Smooth muscle cell of the coronary artery (primary cell): ENCODE measurements at places on chromosomes 1 and 21. TPM values are rescaled to one million over a fixed set of nuclear protein-coding genes. Genes with fewer than 3 reads are reported as not detected.

U2AF1 gene
- 10.0 and 10.2 TPM in 2 replicates for total RNA-seq

BARHL2 gene
- total RNA-seq = not detected in 2 replicates

FCRLB gene
- 0.59 and 0.83 TPM in 2 replicates for total RNA-seq

OR2T3 gene
- total RNA-seq = not detected in 2 replicates

DPH5 gene
- 19.8 and 26.2 TPM in 2 replicates for total RNA-seq

ATXN7L2 gene
- 0.90 and 2.0 TPM in 2 replicates for total RNA-seq

SLC19A2 gene
- 6.8 and 11.0 TPM in 2 replicates for total RNA-seq

FNDC10 gene
- 0.45 and 0.82 TPM in 2 replicates for total RNA-seq

NEXN gene
- 2.0 and 9.2 TPM in 2 replicates for total RNA-seq

GSTM4 gene
- total RNA-seq = 5.7 and 9.9 TPM in 2 replicates

CSF3R gene
- total RNA-seq = not detected in 2 replicates

WNT9A gene
- total RNA-seq = 0.23 and 0.70 TPM in 2 replicates

KIF26B gene
- total RNA-seq = 4.4 and 10.6 TPM in 2 replicates

KAZN gene
- 1.4 and 10.9 TPM in 2 replicates for total RNA-seq

TRIM17 gene
- total RNA-seq = 0.23 and 0.35 TPM in 2 replicates

TTC22 gene
- not detected in 2 replicates for total RNA-seq

UBIAD1 gene
- 4.6 and 4.7 TPM in 2 replicates for total RNA-seq

GPR3 gene
- total RNA-seq = under 0.01 and 0.30 TPM in 2 replicates

TBX15 gene
- 1.2 and 20.9 TPM in 2 replicates for total RNA-seq

MTOR gene
- total RNA-seq = 30.3 and 30.8 TPM in 2 replicates

DEPDC1 gene
- total RNA-seq = 0.23 and 5.0 TPM in 2 replicates

TEX38 gene
- not detected in 2 replicates for total RNA-seq

LCE1F gene
- not detected in 2 replicates for total RNA-seq

C1QTNF12 gene
- 0.35 and 0.53 TPM in 2 replicates for total RNA-seq

BMP8B gene
- total RNA-seq = under 0.01 TPM in 1 of 2 replicates, not detected in the other

RASSF5 gene
- total RNA-seq = 0.30 and 2.2 TPM in 2 replicates

LCE6A gene
- total RNA-seq = not detected in 2 replicates

ADCY10 gene
- under 0.01 and 0.12 TPM in 2 replicates for total RNA-seq

LCE3E gene
- total RNA-seq = not detected in 2 replicates

OR2L5 gene
- not detected in 2 replicates for total RNA-seq

S100A3 gene
- 5.0 and 7.3 TPM in 2 replicates for total RNA-seq

ETV3L gene
- total RNA-seq = not detected in 2 replicates

PLA2G2C gene
- not detected in 2 replicates for total RNA-seq

PROX1 gene
- under 0.01 and 0.30 TPM in 2 replicates for total RNA-seq

TMCO2 gene
- not detected in 2 replicates for total RNA-seq

ASCL5 gene
- not detected in 2 replicates for total RNA-seq

RAB3B gene
- 3.7 and 11.7 TPM in 2 replicates for total RNA-seq

HAO2 gene
- 2.0 TPM in 1 of 2 replicates, not detected in the other for total RNA-seq

APH1A gene
- 88.9 and 92.4 TPM in 2 replicates for total RNA-seq

DNAJC28 gene
- total RNA-seq = 0.12 and 1.4 TPM in 2 replicates

MEGF6 gene
- total RNA-seq = 47.6 and 248 TPM in 2 replicates

LAMTOR5 gene
- 81.1 and 82.1 TPM in 2 replicates for total RNA-seq
